Karpas-422 (cell line): ENCODE measurements at places on chromosomes 3 and 15. TPM values are rescaled to one million over a fixed set of nuclear protein-coding genes. Genes with fewer than 3 reads are reported as not detected.

- DNase-seq = no peak
These were observed 26.9 kb downstream of the GTF2E1 start for GRCh38 chr3:120769436-120769835.

- no peak for DNase-seq
These were observed 7.7 kb downstream of the IGDCC4 start for GRCh38 chr15:65414841-65415621.

Gene RPL35A
- 2,222 and 2,264 TPM in 2 replicates for total RNA-seq

DNA sequence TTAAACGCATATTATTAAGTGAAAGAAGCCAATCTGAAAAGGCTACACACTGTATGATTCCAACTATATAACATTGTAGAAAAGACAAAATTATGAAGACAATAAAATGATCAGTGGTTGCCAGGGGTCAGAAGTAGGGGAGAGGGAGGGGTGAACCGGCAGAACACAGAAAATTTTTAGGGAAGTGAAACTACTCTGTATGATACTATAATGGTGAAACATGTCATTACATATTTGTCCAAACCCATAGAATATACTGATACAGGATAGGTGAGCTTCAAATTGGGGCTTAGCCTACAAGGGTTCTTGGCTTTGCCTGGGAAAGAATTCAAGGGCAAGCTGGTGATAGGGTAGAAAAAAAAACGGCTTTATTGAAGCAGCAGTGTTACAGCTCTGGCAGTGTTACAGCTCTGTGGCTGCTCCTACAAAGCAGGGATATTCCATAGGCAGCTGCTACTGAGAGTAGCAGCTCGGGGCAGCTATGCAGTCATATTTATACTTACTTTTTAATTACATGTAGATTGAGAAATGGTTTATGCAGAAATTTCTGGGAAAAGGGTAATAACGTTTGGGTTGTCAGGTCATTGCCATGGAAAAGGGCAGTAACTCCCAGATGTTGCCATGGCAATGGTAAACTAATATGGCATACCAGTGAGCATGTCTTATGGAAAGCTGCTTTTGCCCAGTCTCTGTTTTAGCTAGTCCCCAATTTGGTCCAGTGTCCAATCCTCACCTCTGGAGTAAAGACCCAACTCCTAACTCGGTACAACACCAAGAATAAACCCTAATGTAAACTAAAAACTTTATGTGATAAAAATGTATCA lies 125.1 kb upstream of the SLC25A36 start:
- peak; percentile 75 for DNase-seq

Gene ISL2
- total RNA-seq = 8.3 and 8.7 TPM in 2 replicates

GRCh38 chr3:32450992-32451659 lies 51.5 kb downstream of the CMTM6 start:
- DNase-seq = no peak

GRCh38 chr3:147195887-147196286 lies 210.5 kb downstream of the ZIC4 start:
- no peak for DNase-seq

GRCh38 chr15:101560722-101561583 lies 71.4 kb upstream of the PCSK6 start:
- no peak for DNase-seq

GRCh38 chr3:120931593-120931992 lies 23.6 kb downstream of the STXBP5L start:
- DNase-seq = no peak

Gene CPLX3
- 5.2 and 7.3 TPM in 2 replicates for total RNA-seq

Gene SYNPR
- total RNA-seq = not detected in 2 replicates

- DNase-seq = no peak
These were observed 126.2 kb downstream of the TIGIT start for GRCh38 chr3:114420072-114420471.

DNA sequence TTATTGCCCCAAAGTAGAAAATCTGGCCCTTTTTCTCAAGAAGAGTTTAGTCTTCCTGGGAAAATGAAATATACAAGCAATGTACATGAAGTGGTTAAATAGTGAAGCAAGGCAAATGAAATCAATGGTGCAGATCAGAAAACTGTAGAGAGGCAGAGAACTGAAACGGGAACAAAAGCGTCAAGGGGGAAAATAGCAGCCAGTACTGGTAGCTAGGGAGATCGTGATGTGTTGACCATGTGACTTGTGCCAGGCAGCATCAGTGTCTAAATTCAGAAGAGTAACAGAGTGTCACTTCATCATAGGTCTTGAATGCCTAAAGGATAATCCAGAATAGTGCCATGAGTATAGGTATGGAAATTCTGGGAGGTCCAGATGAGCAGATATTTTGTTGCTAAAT lies 163.1 kb downstream of the CHL1 start:
- DNase-seq = peak; percentile 92

DNA sequence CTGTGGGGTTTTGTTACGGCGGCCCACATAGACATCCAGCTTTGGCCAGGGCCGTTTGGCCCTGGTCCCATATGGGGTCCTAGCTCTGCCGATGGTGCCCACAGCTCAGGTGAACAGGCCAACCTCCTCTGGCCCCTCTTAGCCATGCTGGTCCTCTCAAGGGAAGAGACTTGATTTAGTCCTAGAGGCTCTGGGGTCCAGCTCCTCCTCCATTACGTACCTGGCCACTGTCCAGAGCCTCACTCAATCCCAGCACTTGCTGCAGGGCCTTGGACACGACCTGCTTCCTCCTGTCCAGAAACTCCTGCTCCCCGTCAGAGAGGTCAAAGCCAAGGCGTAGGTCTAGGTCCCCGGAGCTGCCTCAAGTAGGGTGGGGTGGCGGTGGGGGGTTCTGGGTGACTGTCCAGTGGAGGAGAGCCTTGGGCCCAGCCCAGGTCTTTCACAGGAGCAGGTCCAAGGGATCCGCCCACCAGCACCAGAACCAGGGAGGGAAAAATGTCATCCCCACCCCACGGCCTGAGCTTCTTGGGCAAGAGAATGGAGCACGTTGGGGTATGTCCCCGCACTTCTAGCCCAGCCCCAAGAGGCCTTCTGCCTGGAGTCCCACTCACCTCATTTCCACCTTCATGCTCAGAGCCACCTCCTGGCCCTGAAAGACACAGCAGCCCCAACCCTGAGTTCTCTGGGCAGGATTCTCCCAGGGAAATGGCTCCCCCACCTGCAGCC lies 6.8 kb downstream of the PLA2G4F start:
- no peak for DNase-seq

- DNase-seq = no peak
These were observed 167.3 kb upstream of the RORA start for GRCh38 chr15:61396235-61396919.

DNA sequence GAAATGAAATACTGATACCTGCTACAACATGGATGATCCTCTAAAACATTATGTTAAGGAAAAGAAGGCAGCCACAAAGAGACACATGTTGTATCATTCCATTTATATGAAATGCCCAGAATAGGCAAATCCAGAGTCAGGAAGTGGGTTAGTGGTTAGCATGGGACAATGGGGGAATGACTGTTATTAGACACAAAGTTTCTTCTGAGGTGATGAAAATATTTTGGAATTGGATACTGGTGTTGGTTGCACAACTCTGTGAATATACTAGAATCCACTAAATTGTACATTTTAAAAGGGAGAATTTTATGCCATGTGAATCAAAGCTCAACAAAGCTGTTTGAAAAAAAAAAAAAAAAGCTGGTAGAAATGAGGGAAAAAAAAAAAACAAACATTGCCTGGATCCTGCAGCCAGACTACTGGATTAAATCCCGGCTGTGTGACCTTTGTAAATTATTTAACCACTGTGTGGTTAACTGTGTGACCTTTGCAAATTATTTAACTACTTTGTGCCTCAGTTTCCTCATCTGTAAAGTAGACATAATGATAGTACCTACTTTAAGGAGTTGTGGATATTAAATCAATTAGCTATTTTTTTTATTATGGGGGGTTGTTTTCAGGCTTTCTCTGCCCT lies 75.6 kb upstream of the PRICKLE2 start:
- DNase-seq = no peak

- DNase-seq = no peak
These were observed 60.1 kb downstream of the PXYLP1 start for GRCh38 chr3:141291559-141292355.

DNA sequence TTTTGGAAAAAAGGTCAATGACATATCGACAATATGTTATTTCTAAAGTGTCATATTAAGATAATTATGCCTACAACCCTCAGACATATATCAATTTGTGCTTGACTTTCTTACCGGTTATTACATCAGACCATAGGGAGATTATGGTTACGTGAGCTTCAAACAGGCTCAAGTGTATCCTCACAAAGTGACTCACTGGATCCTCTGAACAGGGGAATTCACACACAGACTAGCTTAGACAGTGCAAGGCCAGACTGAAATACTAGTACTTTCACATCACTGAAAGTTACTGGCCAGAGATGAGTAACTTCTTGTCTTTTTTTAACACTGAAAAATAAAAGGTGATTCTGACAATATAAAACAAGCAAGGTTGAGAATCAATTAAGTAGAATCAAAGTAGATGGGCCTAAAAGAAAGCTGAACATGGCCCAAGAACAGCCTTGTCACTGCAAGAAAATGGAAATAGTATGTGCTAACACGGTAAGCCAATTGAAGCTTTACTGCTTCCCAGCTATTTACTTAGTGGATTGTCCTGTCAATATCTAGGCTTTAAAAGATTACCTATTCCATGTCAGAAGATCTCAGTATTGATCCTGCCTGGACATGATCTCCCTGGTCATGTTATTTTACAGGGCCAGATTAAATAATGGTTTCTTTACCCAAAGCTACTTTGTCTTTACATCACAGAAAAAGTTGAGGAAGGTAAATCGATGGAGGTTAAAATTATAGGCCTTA lies 848.6 kb downstream of the ROBO1 start:
- DNase-seq = no peak

Gene TIPIN
- 8.4 and 16.5 TPM in 2 replicates for total RNA-seq

Gene FOXB1
- total RNA-seq = not detected in 2 replicates

- DNase-seq = no peak
These were observed 15.2 kb upstream of the PLXND1 start for GRCh38 chr3:129621626-129622225.

- no peak for DNase-seq
These were observed 130.8 kb upstream of the STRIT1 start for GRCh38 chr3:155424323-155424710.

Gene EOMES
- 0.54 and 0.60 TPM in 2 replicates for total RNA-seq

GRCh38 chr3:21059404-21059803 lies 691.6 kb downstream of the ZNF385D start:
- no peak for DNase-seq

GRCh38 chr15:66701422-66702034 lies 508 bp upstream of the SMAD6 start:
- peak; percentile 72 for DNase-seq

DNA sequence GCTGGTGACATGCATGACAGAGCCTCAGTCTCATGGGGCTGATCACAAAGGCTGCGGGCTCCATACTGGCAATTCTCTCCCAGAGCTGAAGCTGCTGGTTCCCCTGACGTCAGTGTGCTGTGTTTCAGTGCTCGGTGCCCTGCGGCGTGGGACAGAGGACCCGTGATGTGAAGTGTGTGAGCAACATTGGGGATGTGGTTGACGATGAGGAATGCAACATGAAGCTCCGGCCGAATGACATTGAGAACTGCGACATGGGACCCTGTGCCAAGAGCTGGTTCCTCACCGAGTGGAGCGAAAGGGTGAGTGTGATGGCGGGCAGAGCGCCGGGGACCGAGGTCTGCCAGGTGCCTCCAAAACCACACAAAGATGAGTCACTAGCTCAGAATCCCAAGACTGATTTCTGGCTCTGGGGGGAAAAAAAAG lies 62.0 kb upstream of the NR2E3 start:
- DNase-seq = no peak

Gene EXOSC7
- 67.1 and 78.6 TPM in 2 replicates for total RNA-seq

Gene LMCD1
- not detected in 2 replicates for total RNA-seq

DNA sequence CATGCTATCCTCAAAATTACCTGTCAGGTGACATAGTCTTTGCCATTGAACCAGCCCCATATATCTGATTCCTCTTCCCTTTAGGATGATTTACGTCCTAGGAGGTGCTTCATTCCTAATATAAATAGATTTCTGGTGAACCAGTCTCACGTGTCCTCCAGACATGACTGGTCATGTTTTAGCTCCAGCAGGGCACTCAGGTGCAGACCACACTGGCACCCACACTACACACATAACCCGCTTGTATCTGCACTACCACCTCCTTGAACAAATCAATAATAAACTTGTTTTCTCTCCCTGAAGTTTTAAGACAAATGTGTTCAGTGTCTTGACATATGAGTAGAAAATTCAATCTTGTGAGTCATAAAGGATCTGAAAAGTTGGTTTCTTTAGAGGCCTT lies 155.5 kb downstream of the GOLIM4 start:
- no peak for DNase-seq
